RPMI7951 (cell line): ENCODE measurements at places on chromosomes 1 and 21.

DNA sequence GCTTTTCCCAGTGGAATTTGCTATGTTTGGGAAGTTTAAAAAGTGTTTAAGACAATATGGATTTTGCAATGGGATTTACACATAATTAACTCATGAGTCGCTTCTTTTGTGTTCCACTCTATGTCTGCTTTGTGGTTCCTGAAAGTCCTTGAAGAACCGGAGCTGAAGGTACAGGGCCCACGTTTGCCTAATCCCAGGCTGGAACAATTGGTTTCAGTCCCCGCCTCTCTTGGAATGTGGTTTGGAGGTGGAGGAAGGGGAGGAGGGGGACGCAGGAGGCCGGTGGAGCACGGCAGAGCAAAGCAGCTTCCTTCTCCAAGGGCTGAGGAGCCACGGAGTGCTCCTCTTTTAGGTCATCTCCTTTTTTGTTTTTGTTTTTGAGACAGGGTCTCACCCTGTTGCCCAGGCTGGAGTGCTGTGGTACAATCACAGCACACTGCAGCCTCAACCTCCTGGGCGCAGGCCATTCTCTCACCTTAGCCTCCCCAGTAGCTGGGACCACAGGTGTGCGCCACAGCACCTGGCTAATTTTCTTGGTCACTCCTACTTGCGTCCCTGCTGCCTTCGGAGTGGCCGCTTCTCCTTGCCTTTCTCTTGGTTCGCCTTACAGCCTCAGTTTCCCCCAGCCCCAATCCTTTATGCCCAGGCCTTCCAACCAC, 129.5 kb upstream of the ERRFI1 start:
- peak; percentile 57 for DNase-seq

- peak; percentile 39 for DNase-seq
These were observed 10.7 kb upstream of the ELF3 start for GRCh38 chr1:201999625-202000238.

DNA sequence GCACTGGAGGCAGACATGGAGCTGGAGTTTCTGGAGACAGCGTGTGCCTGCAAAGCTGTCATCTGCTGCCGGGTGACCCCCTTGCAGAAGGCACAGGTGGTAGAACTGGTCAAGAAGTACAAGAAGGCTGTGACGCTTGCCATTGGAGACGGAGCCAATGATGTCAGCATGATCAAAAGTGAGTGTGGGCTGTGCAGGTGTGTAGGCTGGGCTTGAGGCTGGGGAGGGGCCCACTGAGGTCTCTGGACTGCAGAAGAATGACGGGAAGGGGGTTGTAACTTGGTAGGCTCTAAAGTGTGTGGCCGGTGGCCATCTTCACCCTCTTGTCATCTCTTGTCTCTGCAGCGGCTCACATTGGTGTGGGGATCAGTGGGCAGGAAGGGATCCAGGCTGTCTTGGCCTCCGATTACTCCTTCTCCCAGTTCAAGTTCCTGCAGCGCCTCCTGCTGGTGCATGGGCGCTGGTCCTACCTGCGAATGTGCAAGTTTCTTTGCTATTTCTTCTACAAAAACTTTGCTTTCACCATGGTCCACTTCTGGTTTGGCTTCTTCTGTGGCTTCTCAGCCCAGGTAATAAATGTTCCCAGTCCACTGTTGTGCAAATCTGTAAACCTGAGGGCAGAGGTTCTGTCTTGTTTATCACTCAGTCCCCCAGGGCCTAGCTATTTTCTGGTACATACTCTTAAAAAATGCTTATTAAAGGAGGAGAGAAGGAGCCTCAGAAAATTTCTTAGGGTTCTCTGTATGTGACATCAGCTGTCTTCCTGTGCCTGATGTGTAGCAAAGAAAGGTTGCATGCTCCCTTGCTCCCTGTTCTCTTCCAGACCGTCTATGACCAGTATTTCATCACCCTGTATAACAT, 19.9 kb downstream of the ATP8B2 start:
- DNase-seq: peak; percentile 35

DNA sequence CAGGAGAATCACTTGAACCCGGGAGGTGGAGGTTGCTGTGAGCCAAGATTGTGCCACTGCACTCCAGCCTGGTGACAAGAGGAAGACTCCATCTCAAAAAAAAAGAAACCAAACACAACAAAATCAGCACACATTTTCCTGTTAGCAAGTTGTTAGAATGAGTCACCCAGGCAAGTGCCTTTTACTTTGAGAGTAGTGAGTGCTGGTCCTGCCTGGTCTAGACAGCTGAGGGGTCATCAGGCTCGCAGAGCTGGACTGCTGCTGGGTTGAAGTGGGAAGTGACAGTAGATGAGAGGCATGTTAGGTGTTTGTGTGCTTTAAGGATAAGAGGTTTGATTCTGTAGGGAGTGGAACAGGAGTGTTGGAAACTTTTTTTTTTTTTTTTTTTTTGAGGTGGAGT, 31.9 kb downstream of the GNPAT start:
- DNase-seq: no peak

- peak; percentile 87 for DNase-seq
These were observed 12.3 kb downstream of the TNFRSF1B start for GRCh38 chr1:12179111-12179519.
